SHP77 treated with DMSO at 0.1 percent for 48 hours (cell line): ENCODE measurements at places on chromosomes 1 and 21.

GRCh38 chr1:116711263-116711840 lies 42.9 kb upstream of the CD2 start:
- DNase-seq = peak; percentile 64

DNA sequence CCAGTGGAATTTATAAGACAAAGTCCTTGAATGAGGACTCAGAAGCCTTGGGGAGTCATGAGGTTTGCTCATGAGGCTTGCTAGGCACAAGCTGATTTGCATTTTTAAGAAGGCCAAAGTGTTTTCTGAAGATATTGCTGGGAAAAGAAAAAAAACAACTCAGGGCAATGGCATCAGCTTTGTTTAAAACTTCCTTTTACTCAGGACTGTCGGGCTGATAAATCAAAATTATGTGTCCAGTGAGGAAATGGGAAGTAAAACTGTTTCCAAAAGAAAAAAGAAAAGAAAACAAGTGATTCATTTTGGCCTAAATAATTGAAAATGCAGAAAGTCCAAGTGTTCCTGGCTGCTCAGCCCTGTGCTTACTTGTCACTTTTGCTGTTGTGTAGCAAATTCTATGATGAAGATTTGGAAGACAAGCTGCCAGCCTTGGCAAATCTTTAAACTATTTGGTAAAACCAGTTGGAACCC lies 282.4 kb downstream of the HLX start:
- DNase-seq = no peak

DNA sequence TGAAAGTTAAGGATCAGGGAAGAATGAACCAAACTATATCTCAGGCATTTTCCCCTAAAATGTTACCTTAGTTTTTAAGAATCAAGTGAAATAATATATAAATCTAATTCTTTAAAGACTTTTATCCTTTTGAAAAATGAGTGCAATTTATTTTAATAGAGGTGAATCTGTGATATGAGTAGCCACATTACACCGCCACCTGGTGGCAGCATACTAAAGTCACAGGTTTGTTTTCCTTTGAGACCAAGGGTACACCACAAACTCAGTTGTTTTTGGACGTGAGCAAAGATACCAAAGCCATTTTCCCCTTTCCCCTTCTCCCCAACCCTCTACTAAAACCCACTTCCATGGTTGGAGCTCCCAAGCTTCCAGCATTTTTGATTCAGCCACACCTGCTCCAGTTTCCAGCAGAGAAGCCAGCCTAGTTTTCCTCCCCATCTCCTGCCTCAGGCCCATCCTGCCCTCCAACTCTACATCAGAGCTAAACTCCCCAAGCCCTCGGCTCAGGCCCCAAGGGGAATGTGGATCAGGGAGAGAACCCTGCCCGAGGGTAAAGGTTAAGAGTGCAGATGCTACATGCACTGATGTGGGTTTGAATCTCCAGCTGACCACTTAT lies 22.9 kb upstream of the LDLRAP1 start:
- no peak for DNase-seq

GRCh38 chr1:26450908-26451307 lies 18.8 kb downstream of the DHDDS start:
- DNase-seq = no peak

DNA sequence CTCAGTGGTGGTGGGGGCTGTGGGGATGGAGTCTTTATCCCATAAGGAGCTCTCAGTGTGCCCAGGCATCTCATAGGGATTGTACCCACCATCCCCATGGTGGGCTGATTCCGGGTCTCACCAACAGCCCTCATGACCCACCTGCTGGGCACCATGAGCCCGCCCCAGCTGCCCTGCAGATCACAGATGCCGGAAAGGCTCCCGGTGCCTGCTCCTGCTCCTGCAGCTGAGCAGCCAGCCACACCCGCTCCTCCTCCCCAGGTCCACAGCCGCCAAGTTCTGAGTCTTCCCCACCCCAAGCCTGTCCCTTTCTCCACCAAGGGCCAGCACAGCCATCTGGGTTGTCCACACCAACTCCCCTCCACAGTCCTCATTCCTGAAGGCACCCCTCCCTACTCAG lies 15.5 kb upstream of the TSPEAR start:
- DNase-seq = no peak

DNA sequence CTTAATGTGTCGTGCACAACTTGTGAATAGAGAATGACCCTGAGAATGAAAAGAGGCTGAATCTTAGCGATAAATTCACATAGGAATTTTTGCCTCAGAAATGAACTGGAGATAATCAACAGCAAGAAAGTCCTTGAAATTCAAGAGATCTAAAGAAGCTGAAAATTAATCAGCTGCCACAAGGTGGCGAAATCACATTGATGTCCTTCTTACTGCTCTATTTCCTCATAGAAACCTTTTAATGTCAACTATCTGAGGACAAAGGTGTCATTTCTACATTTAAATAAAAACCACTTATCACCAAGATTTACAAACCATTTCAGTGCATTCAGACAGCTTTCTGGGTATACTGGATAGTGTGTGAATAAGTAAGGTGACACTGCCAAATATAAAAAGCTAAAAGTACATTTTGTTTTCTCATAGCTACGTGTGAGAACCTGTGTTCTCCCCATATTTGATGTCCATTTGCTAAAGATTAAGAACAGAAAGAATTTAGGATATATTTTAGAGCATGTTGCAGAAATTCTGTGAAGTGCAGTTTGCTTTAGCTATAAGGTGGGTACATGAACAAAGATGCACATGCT lies 485.3 kb upstream of the PTBP2 start:
- no peak for DNase-seq

DNA sequence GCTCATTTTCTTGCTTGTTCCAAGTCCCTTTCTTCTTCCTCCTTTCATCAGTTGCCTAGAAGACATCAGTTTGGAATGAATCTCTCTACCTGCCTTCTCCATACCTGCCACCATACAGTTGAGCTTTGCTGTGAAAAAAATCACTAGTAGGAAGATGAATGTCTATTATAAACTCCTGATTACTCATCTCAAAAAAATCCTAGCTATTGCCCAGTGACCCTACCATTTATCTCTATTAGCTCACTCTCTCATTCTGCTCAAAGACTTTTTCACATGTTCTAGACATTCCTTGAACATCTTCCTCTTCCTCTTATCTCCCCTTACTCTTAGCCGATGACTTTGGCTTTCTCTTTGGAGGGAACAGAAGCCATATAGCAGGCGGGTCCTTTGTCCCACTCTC lies 49.7 kb upstream of the HMGB4 start:
- no peak for DNase-seq

- peak; percentile 61 for DNase-seq
Observed at GRCh38 chr1:205335692-205336091, 14.1 kb upstream of the NUAK2 start.
